CD8-positive, alpha-beta memory T cell (primary cell): ENCODE measurements at places on chromosomes 2 and 18.
A peak's percentile ranks its signal among the peaks of the same experiment; 100 is the strongest.

- no peak for DNase-seq
These were observed 35.6 kb upstream of the FOSL2 start for GRCh38 chr2:28357055-28357454.

DNA sequence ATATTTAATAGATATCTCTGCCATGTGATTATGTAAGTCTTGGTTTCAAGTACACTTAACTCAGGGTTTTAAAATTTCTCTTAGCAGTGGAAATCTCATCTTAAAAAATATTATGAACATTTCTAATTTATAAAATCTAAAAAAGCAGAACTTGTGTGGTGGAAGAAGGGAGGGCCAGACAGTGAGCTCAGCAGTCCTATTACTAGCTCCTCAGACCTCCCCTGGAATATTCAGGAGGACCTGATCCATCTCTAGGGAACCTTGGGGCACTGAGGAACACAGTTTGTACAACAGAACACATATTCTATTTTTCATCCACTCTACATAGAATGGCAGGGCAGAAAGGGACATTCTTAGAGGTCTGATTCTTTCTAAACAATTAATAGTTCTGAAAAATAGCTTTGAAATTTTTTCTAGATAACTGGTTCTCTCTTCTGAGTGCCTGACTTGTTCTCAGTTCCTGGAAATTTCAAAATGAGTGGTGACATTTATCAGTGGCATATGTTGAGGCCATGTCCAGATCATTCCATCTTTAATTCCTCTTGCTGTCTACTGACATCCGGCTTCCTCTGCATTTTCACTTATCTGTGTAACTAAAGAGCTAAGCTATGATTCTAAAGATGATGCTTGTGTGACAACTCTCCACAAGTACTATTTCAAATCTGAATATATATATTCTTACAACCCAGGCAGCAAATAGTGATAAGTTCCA is 8.2 kb upstream of the MAP4K4 start:
- DNase-seq: no peak

- DNase-seq: no peak
These were observed 46.2 kb upstream of the SNTG2 start for GRCh38 chr2:904246-905024.

DNA sequence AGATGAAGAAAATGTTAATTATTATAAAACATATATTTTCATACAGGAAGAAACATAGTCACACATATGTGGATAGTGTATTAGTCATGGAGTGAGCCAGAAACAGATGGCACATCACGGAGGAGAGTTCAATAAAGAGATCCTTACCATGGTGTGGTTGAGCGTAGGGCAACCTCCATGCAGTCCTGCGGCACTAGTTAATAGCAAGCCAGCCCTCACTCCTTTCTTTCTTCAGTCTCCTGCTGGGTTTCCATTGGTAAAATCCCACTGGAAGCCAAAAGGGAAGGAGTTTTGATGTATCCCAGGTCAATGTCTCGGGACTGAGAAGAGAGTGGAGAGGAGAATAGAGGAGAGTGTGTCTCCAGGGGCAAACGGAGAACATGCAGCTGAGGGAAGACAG is 328.1 kb downstream of the NR4A2 start:
- DNase-seq: no peak

DNA sequence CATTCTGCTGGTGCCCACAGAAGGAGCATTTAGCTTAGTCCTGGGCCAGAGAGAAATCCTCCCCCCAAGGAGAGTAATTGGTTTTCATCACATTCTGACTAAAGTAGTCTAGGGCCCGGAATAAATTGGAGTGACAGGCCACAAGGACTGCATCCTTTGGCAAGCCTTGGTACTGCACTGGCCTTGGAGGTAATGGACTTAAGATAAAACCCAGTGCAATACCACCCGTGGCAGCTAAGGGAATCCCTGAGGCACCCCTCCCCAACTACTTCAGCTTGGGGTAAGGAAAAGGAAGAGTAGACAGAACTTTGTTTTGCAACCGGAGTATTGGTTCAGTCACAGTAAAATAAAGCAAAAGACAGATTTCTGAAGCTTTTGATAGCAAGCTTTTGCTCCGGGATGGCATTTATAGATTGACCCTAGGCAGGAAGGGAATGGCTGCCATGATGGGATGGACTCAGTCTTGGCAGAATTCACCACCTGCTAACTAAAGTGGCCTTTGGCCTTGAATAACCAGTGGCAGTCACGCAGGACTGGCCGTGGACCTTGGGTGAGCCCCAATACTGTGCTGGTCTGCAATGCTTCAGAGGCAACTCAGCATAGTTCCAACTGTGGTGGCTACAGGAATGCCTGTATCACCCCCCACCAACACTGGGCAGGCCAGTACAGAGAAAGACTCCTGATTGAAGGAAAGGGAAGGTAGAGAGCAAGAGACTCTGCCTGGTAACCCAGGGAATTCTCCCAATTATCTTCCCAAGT is 14.1 kb downstream of the ORC4 start:
- DNase-seq: no peak

- DNase-seq: no peak
These were observed 170.5 kb upstream of the ALKAL2 start for GRCh38 chr2:458425-458815.

- DNase-seq: peak; percentile 63
These were observed 105.9 kb downstream of the LBH start for GRCh38 chr2:30336978-30337841.

GRCh38 chr2:100053087-100053885 is 89.1 kb downstream of the AFF3 start:
- no peak for DNase-seq

- no peak for DNase-seq
These were observed 18.5 kb upstream of the IL36G start for GRCh38 chr2:112959109-112959812.

DNA sequence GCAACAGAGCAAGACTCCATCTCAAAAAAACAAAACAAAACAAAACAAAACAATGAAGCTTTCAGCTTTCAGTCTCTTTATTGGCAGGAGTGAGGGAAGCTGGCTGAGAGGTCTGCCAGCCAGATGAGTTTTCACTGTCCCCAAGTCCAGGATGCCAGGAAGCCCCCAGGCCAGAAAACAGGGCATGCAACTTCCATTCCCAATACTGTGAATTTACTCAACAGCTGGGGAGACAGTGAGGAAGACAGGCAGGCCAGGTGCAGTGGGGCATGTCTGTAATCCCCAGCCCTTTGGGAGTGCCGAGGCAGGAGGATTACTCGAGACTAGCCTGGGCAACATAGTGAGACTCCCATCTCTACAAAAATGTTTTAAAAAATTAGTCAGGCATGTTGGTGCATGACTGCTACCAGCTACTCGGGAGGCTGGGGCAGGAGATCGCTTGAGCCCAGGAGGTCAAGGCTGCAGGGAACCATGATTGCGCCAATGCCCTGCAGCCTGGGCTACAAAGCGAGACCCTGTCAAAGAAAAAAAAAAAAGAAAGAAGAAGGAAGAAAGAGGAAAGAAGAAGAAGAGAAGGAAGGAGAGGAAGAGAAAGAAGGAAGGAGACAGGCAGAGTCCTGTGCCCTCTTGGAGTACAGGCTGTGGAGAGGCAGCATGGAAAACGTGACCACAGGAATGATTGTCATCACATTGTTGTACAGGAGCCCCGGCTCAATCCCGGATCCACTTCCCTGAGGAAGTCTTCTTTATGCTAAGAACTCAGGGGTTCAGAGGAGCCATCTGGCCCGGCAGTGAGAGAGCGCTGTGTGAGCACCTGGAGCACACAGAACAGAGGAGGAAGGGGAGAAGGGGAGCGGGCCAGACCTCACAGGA is 29.2 kb upstream of the POMC start:
- no peak for DNase-seq

DNA sequence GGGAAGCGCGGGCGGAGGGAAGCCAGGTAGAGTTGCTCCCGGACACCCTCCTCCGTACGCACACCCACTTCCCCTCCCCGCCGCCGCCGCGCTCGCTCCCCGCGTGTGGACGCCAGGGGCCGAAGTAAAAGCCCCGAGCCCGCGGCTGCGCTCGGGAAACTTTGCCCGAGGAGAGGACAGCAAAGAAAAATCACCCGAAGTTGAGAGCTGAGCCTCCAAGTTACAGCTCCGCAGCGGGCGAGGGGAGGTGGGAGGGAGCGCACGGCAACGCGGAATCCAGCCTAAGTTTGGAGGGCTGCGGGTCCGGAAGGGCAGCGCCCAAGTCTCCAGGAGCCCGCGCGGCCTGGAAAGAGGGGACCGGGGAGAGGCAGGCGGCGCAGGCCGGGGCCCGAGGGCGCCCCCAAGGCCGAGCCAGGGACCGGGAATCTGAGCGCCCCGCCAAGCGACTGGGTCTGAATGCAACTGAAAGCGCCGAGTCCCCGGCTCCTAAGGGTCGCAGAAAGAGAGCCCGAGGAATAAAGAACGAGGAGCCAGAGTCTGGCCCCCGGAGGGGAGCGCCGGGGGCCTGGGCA is 706 bp upstream of the BCL11A start:
- peak; percentile 15 for DNase-seq

- DNase-seq: no peak
These were observed 69.5 kb downstream of the ANTXR1 start for GRCh38 chr2:69082430-69082997.

DNA sequence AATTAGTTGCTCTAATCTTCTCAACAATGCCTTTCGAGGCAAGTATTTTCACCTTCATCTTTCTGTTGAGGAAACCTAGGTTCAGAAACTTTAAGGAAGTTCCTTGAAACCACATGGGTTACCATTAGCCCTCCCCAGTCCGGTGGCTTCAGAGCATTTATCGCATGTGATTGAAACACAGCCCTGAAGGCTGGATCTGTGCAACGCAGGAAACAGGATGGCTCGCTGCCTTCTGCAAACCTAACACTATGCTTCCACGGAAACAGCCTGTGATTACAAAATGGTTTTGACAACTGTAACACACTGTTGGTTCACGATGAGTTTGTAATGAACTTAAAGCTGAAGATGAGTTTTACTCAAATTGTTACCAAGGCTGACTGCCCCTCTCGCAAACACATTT is 68.5 kb downstream of the EPB41L3 start:
- no peak for DNase-seq

GRCh38 chr2:129849559-129850160 is 129.8 kb upstream of the RAB6C start:
- peak; percentile 45 for DNase-seq

- no peak for DNase-seq
These were observed 222.7 kb upstream of the EPAS1 start for GRCh38 chr2:46074501-46074900.

DNA sequence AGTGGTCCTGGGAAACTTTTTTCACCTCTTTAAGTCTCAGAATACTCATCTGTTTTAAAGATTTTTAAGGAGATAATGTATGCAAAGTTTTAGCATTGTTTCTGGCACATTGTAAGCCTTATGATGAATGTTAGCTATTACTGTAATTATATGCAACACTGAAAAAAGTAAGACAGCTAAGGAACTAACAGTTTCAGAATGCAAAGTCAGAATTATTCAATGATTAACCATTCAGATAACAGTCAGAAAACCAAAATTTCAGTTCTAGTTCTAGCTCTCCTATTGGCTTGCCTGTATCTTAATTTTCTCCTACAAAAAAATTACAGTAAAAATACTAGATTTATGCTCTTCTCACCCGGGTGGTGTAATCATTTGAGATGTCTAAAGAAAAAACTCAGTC is 101.1 kb downstream of the SLC4A10 start:
- no peak for DNase-seq

- no peak for DNase-seq
These were observed 158.3 kb downstream of the CERS6 start for GRCh38 chr2:168614172-168615018.

DNA sequence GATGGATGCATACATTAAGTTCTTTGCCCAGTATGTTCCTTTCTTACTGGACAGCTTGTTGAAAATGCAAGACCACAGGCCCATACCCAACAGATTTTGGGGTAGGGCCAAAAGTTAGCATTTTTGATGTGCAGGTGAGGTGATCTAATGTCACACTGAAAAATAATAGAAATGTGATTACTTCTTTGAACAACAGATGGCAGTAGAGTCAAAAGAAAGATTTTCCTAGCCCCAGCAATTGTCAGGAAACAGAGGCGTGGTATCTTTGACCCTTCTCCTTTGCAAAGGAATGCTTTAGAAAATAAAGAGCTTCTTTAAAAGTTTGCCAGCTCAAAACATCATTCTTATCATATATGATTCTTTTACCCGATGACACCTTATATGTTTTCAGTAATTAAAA is 343.6 kb upstream of the SYT4 start:
- DNase-seq: no peak

GRCh38 chr18:54020156-54020745 is 204.2 kb downstream of the MBD2 start:
- no peak for DNase-seq

GRCh38 chr2:224584111-224584784 is 915 bp downstream of the CUL3 start:
- no peak for DNase-seq

GRCh38 chr2:60527762-60528161 is 25.7 kb downstream of the BCL11A start:
- DNase-seq: no peak

- DNase-seq: no peak
These were observed 771.9 kb downstream of the ERBB4 start for GRCh38 chr2:211766689-211767088.

GRCh38 chr2:14530506-14530905 is 102.0 kb upstream of the LRATD1 start:
- no peak for DNase-seq

DNA sequence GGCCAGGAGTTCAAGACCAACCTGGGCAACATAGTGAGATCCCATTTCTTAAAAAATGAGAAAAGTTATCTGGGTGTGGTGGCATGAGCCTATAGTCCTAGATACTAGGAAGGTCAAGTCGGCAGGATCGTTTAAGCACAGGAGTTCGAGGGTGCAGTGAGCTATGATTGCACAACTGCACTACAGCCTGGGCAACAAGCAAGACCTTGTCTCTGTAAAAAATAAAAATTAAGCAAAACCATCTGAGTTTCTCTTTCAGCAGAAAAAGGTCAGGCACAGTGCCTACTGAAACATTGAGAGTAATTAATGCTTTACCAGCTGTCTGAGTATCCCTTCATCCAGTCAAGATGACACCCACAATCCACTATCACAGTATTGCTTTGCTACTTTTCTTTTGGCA is 258.3 kb downstream of the MBD5 start:
- no peak for DNase-seq

- DNase-seq: no peak
These were observed 70.8 kb downstream of the INPP4A start for GRCh38 chr2:98515250-98515991.

GRCh38 chr18:79399275-79400081 is 3.7 kb downstream of the NFATC1 start:
- no peak for DNase-seq

DNA sequence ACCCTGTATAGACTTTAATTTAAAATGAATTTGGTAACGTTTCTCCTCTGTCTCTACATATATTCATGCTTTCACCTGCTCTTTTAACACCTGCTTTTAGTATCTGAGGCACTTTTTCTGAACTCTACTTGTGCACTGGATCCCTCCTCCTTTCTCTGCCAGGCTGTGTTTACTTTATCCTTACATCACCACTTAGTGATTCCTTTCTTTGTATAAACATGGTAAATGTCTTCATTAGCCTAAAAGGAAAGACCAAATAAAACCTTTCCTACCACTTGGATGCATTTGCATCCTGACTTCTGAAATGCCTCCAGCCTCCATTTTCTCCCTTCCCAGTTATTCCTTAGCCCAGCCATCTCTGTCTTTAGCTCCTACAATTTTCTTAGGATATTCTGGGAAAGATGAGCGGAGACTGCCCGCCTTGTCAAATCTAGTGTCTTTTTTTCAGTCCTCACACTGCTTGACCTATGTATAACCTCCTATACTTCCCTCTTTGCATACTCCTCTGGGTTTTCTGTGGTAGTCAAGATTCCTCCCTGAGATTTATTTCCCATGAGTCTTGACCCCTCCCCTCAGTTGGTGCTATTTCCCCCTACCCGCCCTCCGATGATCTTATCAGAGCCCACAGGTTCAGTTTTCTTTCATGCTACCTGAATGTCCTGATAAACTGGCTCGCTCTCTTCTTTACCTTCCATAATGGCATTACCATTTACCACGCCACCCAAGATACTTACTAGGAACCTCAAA is 44.8 kb downstream of the REL start:
- no peak for DNase-seq
